Cerebellum (tissue), 4 donors: ENCODE measurements at places on chromosomes 16 and 17. TPM values are rescaled to one million over a fixed set of nuclear protein-coding genes. Genes with fewer than 3 reads are reported as not detected.
A peak's percentile ranks its signal among the peaks of the same experiment; 100 is the strongest.

DNA sequence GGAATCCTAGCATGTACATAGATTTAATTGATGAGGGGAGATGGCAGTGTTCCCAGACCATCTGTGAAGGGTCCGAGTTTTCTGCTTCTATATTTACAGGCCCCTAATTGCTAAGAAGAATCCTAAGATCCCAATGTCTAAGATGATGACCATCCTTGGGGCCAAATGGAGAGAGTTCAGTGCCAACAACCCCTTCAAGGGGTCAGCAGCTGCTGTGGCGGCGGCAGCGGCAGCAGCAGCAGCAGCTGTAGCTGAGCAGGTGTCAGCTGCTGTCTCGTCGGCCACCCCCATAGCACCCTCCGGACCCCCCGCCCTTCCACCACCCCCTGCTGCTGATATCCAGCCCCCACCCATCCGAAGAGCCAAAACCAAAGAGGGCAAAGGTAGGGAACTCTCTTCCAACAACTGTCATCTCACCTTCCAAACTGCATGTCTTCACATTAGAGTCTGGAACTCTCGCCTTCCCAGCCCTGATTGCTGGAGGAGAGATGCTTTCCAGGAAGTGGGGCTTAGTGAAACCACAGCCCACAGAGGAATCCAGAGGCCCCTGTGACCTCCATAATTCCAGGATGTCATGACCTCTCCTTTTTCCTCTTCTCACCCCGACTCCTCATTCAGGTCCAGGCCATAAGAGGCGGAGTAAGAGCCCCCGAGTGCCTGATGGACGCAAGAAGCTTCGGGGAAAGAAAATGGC lies 4.7 kb downstream of the CHD3 start:
- no peak for DNase-seq

DNA sequence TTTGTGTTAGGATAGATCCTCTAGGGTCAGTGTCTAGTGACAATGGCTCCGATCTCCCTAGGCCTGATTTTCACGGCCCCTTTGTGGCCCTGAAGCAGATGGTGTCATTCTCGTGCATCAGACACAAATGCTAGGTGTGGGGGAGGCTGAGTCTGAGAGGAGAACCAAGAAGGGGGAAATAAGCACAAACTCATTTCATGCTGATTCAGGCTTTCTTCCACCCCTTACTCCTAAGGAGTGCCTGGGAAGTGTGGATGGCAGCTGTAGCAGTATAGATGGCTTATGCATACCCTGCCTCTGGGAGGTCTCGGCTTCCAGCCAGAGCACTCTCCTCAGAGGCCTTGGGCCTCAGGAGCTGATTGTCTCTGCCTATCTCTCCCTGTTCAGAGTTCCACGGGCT lies 1.8 kb upstream of the WNK4 start:
- no peak for DNase-seq

DNA sequence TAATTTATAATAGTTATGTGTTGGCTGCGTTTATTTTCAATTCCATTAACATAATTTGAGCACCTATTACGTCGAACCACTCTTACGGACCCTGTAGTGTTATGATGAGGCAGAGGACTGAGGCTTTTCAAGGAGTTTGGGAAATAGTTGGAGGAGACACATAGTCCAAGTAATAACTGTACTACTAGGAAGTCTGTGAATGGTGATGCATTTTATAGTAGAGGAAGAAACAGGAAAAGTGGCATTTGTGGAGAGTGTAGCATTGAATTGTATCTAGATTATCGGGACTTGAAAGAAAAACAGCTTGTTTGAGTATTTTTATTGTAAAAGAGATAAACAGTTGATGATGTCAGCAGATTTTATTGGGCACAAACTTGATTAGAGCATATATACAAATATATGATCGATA lies 1.7 kb downstream of the NFATC3 start:
- DNase-seq = no peak

DNA sequence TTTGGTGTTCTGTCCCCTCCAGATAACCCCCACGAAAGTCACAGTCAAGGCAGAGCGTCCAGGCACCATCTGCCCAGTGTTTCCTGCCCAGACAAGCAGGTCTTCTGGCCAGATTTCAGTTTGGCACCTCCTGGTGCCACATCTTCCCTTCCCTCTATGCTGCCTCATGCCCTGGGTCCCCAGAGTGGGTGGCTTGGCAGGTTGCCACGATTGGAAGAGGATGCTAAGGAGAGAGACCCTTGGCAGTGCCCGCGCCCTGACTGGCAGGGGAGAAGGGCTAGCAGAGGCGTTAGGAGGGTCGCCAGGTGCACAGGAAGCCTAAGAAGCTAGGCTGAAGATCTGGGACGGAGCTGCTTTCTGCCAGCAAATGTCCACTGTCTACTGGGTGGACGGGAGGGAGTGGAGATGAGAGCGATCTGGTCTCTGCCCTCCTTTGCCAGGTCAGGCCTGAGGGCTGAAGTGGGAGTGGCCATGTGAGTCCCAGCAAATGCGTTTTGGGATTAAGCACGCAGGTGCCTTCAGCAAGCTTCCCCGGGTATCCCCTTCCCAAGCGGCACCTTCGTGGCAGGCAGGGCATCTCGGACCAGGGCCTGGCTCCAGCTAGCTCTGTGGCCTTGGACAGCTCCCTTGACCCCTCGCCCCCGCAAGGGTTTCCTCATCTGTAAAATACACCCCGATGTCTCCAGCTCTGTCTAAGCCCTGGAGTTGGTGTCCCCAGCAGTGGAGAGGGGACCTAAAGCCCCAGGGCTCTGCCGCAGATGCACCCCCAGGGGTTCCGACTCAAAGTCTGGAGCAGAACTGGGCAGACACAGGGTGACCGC lies 13.4 kb upstream of the CD300A start:
- DNase-seq = peak; percentile 80

- no peak for DNase-seq
Observed at GRCh38 chr17:11276486-11276885, 35.5 kb downstream of the SHISA6 start.

Gene EPN3
- 0.18 TPM for total RNA-seq

GRCh38 chr17:76074390-76075363 lies at the start of gene GALR2:
TSS of gene GALR2 (plus strand) at chr17:76074781. CDS start at chr17:76074884, 103 bp downstream.
- DNase-seq = no peak

DNA sequence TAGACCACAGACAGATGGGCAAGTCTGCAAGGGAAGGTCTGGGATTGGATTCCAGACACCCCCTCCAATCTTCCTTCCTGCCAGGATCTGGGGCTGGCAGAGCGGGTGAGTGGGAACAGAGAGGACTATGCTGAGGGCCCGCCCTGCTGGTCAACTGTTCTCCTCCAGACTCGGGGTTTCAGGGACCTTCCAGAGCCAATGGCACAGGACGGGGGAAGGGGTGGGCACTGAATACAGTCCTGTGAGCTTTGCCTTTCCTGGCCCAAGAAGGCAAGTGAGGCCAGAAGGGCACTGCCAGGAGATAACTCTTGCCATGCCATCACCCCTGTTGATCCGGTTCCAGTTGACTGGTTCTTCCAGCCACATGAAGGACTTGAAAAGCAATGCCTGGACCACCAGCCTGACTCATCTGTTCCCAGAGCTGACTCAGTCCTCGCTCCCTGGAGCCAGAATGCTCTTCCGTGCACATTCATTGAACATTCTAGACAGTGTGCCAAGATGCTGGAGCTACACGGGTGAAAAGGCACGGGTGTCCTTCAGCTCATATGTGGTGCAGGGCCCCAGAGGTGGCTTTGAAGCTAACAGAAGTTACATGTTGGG lies 533 bp upstream of the MEFV start:
- DNase-seq = no peak

GRCh38 chr17:63171428-63172393 lies 205.7 kb downstream of the TANC2 start:
- no peak for DNase-seq

- DNase-seq = no peak
Observed at GRCh38 chr17:68198931-68199836, 48.7 kb upstream of the AMZ2 start.

Gene SLC5A11
- total RNA-seq = not detected
